ENCODE measurements at places on chromosomes 5 and 9.

- DNase-seq = peak; percentile 23
Measured at GRCh38 chr9:114271556-114272510, 51.1 kb upstream of the ORM1 start.

DNA sequence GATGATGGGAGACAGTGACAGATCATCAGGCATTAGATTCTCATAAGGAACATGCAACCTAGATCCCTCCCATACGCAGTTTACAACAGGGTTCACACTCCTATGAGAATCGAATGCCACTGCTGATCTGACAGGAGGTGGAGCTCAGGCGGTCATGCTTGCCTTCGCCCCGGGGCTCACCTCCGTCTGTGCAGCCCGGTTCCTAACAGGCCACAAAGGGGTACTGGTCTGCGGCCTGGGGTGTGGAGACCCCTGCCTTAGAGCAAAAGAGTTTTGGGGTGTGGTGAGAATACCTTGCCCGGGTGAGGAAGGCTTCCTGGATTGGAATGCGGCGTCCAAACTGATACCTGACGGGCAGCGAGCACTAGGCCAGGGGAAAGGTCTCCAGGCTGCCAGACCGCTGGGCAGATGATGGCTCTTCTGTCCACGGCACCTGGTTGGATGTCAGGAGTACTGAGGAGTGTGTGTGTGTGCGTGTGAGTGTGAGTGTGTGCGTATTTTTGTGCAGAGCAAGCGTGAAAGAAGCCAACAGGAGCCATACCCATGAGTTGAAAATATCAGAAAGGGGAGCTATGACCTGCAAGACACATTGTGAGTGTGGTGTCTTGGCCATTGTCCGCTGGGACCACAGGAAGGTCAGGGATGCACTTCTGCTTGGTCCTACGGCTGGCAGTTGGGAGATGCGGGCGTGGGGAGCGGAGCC, 55.4 kb downstream of the ACER2 start:
- DNase-seq = no peak

DNA sequence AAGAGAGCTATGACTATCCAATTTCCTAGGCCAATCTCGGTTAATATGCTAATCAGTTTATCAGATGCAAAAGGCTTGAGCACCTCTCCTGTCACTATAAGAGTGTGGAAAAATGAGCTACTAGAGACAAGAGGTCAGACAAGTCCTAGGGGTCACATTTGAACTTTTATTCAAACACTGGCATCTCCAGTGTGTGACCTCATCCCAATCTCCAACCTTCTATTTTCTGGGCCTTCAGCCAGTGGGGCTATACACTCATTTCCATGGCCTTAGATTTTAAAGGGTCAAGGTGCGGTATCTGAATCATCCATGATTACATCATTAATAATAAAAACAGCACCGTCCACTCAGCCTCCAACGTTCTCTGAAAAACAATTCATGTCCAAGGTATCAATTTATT, 139.6 kb upstream of the LRRTM2 start:
- no peak for DNase-seq

DNA sequence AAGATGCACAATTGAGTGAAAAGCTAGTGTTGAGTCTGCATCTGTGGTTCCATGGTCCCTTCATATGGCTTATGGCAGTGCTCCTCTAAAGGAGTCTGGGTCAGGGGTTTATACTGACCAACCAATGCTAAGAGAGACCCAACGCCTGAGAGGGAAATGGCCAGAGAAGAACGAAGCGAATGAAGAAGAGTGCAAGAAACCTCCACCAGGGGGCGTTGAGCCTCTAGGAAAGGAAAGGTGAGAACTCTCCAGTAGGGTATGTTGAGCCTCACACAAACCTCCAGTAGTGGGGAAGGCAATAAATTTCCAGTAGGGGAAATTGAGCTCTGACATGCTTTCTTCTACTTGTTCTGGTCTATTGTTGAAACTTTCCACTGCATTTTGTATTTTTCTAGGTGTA, 470.6 kb downstream of the PRDM9 start:
- no peak for DNase-seq

- no peak for DNase-seq
Measured at GRCh38 chr9:130955947-130956621, 17.0 kb upstream of the FIBCD1 start.

GRCh38 chr5:110333384-110333783, 393.1 kb downstream of the TMEM232 start:
- no peak for DNase-seq

- no peak for DNase-seq
Measured at GRCh38 chr9:38207247-38207778, 138.3 kb upstream of the SHB start.

- DNase-seq = no peak
Measured at GRCh38 chr5:170614720-170615119, 110.9 kb downstream of the KCNIP1 start.

- no peak for DNase-seq
Measured at GRCh38 chr5:95840956-95841705, 18.6 kb upstream of the GLRX start.

- DNase-seq = no peak
Measured at GRCh38 chr5:36531401-36531800, 75.0 kb upstream of the SLC1A3 start.

DNA sequence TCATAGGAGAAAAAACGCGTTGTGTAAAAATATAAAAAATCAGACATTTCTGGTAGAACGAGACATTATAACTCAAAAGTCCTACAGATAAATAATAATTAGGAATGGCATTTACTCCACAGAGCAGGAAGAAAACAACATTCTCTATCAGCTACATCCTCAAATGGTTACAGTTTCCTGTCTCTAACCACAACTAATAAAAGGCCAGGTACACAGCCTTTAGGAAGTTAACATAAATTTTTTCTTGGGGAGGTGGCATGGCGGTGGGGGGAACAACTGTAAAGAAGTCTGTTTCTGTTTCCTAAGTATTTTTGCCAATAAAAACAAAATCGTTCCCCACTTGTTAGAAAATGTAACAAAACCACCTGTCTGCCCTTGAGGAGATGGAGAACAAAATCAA, 44.5 kb downstream of the INSYN2B start:
- no peak for DNase-seq

DNA sequence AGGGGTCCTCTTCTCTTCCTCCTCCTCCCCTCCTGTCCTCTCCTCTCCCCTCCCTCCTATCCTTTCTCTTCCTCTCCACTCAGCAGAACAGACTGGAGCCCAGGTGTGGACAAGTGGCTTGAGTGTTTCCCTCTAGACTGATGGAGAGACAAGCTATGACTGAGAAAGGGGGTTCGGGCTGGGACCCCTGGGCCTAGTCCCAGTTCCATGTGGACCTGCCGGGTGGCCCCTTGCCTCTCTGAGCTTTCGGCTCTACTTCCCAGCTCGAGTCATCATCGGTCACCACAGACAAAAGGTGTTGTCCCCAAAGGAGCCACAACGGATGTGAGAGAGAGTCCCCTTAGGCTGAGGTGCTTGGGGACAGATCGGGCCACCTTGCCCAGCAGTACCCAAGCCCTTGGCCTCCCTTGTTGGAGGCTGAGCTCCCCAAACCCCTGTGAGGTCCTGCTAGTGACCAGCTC, 3.4 kb upstream of the RXRA start:
- peak; percentile 40 for DNase-seq

GRCh38 chr5:80127116-80127552, 92.0 kb downstream of the THBS4 start:
- no peak for DNase-seq

GRCh38 chr9:136697821-136698526, 10.7 kb upstream of the AGPAT2 start:
- no peak for DNase-seq

- no peak for DNase-seq
Measured at GRCh38 chr5:125685771-125686170, 737.4 kb upstream of the GRAMD2B start.

GRCh38 chr9:109440117-109440515, 58.0 kb downstream of the PTPN3 start:
- no peak for DNase-seq

DNA sequence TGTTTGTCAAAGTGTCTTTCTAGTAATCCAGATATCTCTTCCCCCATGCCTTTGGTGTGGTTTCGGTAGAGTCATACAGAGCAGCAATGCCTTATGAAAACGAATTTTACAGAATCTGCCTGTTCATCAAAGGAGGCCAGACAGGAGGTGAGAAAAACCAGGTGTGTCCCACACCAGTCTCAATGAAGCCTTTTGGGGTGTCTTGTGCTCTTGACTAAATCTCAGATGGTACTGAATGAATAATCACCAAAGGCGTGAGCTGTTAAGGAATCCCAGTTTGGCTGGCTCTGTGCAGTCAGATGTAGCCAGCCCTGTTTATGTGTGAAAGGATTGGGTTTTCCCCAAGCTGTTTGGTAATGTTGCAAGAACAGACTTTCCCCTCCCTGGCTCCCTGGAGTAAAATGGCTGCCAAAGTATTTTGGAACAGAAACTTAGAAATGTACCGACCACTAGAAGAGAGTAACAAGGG, 70.8 kb upstream of the CDKN2B start:
- DNase-seq = no peak

- DNase-seq = no peak
Measured at GRCh38 chr9:99385215-99385614, 163.1 kb downstream of the SEC61B start.

DNA sequence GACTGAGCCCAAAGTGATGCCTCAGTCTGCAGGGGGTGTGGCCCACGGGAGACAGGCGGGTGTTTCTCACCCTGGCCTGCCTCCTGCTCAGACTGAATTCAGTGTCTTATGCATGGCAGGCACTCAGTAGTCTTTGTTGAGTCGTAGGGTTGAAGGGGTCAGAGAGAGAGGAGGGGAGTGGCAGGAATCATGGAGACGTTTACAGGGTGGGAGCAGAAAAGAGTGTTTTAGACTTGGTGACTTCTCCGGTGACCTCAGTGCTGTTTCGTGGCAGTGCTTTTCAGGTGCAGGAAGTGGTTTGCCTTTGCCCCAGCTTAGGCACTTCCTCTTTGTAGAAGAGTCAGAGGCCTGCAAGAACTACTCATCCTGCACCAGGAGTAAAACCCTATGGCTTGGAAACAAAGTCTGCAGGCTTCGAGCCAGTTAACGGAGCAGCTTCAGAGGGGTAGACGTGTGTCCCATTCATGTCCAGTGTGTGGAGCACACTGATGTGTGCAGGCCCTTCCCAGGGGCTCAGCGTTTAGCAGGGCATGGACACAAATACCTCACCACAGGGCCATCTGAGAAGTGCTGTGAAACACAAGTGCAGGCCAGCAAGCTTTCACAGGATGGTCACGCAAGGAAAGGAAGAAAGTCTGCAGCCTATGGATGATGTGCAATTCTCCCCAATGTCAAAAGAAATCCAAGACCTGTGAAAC, 24.5 kb upstream of the SEMA4D start:
- DNase-seq = peak; percentile 62

DNA sequence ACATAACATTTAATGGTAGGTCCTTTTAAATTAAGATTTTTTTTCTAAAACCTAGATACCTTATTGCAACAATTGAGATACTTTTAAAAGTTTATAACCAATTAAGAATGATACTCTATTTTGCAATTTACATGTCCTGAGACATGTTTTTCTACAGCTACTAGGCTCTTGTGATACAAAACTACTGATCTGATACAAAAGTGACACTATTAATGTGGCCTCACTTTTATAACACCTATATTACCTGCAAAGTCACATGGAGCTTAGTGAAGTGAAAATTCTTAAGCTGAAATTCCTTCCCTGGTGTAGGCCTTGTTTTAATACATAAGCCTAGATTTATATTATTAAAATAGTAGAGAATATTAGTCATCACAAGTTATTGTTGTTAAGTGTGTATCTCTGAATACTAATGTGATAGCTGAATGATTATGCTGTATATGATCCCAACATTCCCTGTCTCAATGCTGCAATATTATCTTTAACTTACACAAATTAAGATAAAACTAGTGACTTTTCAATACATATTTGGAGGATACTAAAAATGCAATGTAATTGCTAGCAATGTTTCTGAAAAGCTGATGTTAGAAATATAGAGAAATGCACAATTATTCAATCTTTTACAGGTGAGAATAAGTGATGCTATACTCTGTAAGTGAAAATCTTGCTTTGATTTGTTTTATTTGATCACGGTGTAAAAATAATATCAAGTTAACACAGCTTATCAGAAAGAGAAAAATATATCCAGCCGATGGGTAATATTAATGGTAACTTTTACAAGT, 2.6 kb downstream of the NFIB start:
- DNase-seq = no peak

GRCh38 chr9:82560457-82560904, 502.5 kb downstream of the RASEF start:
- DNase-seq = no peak

DNA sequence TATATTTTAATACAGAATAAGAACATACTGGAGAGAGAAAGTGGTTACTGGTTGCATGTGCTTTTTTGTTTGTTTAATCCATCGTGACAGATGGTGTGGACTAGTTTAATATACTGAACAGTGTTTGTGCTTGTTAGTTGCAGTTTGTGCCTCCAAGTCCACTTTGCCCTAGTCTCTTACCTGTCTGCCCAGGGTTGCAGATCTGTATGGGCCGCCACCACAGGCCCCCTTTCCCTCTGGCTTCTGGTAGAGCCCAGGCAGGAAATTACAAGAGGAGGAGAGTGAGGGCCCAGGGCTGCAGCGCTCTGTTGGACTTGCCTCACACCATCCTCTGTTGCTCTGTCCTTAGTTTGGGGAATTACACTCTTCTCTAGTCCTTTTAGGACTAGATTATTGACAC, 166.4 kb downstream of the KDM4C start:
- no peak for DNase-seq

DNA sequence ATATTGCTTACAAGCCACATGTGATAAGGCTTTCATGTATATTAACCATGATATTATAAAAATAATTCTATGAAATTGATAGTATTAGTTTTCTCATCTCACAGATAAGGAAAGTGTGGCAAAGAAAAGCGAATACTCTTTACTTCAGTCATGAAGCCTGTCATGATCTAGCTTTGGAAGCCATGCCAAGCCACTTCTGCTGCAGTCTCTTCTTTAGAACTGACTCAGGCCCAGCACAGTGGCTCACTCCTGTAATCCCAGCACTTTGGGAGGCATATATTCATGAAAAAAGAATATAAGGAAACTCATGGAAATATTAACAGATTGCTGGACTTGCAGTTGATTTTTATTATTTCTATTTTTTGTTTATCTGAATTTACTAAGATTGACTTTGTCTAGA, 42.9 kb upstream of the PJA2 start:
- DNase-seq = no peak

DNA sequence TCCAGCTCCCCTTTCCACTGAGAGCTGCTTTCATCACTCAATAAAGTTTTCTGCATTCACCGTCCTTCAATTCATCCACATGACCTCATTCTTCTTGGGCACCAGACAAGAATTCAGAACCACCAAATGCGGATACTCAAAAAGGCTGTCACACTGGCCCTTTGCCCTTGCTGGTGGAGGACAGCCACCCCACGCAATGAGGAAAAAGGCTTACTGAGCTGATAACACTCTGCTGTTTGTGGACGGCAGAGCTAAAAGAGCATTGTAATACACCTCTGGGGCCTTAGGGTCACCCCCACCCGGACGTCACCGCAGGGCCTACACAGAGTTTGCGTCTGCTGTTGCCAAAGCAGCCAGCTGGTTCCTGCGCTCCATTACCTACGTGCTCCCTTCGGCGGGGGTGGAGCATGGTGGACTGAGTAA, 51.2 kb upstream of the ZNF608 start:
- DNase-seq = no peak
